ENCODE measurements at places on chromosomes 2 and 18.

- H3K4me3 ChIP-seq = no peak overlapping the region
- DNase-seq = no peak
- no peak overlapping the region for H3K27ac ChIP-seq
- no peaks in the 10 kb centered on the region for H3K27me3 ChIP-seq
Measured at GRCh38 chr2:128520340-128520739, 201.7 kb upstream of the HS6ST1 start.

DNA sequence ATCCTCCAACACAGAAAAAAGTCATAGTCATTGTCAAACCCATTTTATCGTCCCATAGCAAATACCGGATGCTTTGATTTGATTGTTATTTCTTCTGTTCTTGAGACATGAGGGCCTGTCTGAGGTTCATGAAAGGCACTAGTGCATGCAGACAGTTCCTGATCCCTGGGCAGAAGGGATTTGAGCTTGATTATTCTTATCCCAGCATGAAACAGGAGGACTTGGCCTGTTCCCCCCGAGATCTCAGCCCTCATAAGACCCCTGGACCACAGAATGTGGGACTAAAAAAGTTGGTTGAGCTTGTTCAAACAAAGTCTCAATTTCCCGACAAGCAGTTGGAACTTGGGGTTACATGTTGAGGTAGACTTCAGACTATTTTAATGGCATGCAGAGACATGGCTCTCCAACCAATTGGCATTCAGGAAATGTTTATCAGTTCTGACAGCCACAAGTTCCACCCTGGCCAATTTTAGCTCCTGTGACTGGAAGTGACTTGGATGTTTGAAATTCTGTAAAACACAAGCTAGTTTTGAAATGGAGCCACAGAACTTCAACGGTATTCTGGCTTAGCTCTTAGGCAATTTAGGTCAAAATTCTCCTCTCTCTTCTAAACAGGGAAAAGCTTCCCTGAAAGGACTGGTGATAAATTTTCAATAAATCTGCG lies 366.9 kb upstream of the SLC14A2 start:
- no peaks in the 10 kb centered on the region for H3K36me3 ChIP-seq
- DNase-seq = no peak
- no peaks in the 10 kb centered on the region for H3K27me3 ChIP-seq
- peak overlapping the region; percentile 6 for H3K27ac ChIP-seq
- H3K4me1 ChIP-seq = peaks cover 23% of the 10 kb centered on the region
- no peak overlapping the region for H3K4me3 ChIP-seq

GRCh38 chr2:219159771-219160185 lies 837 bp downstream of the NHEJ1 start:
- H3K4me1 ChIP-seq = peaks cover 13% of the 10 kb centered on the region
- H3K27me3 ChIP-seq = peaks cover 5% of the 10 kb centered on the region
- peak overlapping the region; percentile 93 for H3K27ac ChIP-seq
- H3K4me3 ChIP-seq = peak overlapping the region; percentile 88
- DNase-seq = no peak

GRCh38 chr18:5983488-5983887 lies 88.2 kb upstream of the TMEM200C start:
- no peaks in the 10 kb centered on the region for H3K36me3 ChIP-seq
- no peaks in the 10 kb centered on the region for H3K27me3 ChIP-seq
- no peak overlapping the region for H3K4me3 ChIP-seq
- peaks cover 41% of the 10 kb centered on the region for H3K4me1 ChIP-seq

GRCh38 chr2:36993841-36994620 lies 27.7 kb upstream of the STRN start:
- no peak overlapping the region for H3K27ac ChIP-seq
- H3K4me3 ChIP-seq = no peak overlapping the region
- no peaks in the 10 kb centered on the region for H3K4me1 ChIP-seq
- H3K36me3 ChIP-seq = peaks cover 32% of the 10 kb centered on the region
- H3K27me3 ChIP-seq = no peaks in the 10 kb centered on the region

- DNase-seq = peak; percentile 90
- H3K27ac ChIP-seq = no peak overlapping the region
- H3K4me1 ChIP-seq = peaks cover 14% of the 10 kb centered on the region
- H3K36me3 ChIP-seq = no peaks in the 10 kb centered on the region
- H3K4me3 ChIP-seq = no peak overlapping the region
Measured at GRCh38 chr2:237512774-237513466, 25.9 kb downstream of the MLPH start.

- no peaks in the 10 kb centered on the region for H3K27me3 ChIP-seq
- DNase-seq = no peak
- no peaks in the 10 kb centered on the region for H3K36me3 ChIP-seq
- peak overlapping the region; percentile 90 for H3K27ac ChIP-seq
Measured at GRCh38 chr2:99881901-99882591, 260.3 kb downstream of the AFF3 start.

- no peaks in the 10 kb centered on the region for H3K27me3 ChIP-seq
- H3K4me1 ChIP-seq = peaks cover 11% of the 10 kb centered on the region
- H3K4me3 ChIP-seq = no peak overlapping the region
- no peak for DNase-seq
Measured at GRCh38 chr2:160687629-160688028, 194.0 kb upstream of the RBMS1 start.

DNA sequence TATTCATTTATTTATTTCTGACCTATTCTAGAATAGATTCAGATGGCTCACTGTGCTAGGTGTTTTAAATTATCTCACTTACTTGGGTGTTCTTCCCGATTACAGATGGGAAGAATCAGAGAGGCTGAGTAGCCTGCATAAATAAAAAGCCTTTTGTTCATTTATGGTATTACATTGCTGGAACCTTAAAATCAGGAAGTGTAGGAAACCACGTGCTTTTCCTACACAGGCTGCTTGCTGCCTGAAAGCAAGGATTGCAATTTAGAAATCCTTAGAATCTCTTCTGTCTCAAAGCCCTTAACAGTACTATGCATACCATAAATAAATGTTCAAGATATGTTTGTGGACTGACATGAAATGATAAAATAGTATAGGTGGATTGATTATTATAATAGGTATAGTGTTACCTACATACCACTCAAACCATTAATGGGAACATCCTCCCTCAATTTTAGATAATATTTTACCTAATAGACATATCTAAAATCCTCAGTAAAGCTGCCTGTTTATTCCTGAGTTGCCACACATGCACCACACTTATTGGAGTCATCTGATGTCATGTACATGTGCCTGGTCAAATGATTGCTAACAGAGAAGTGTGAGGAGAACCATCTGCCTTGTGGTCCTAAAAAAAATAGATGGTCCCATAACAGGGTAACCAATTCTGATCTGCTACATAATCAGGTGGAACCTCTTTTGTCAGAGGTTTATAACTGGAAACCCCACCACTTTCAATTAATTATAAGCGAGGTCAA lies 73.5 kb upstream of the C2orf15 start:
- no peak for DNase-seq
- no peaks in the 10 kb centered on the region for H3K4me1 ChIP-seq
- no peak overlapping the region for H3K27ac ChIP-seq
- no peaks in the 10 kb centered on the region for H3K36me3 ChIP-seq
